ENCODE measurements at places on chromosomes 12 and 14.

- no peak for DNase-seq
Observed at GRCh38 chr12:9124383-9125031, 8.8 kb upstream of the A2M start.

- DNase-seq = no peak
Observed at GRCh38 chr14:60211153-60211552, 37.9 kb upstream of the PPM1A start.

DNA sequence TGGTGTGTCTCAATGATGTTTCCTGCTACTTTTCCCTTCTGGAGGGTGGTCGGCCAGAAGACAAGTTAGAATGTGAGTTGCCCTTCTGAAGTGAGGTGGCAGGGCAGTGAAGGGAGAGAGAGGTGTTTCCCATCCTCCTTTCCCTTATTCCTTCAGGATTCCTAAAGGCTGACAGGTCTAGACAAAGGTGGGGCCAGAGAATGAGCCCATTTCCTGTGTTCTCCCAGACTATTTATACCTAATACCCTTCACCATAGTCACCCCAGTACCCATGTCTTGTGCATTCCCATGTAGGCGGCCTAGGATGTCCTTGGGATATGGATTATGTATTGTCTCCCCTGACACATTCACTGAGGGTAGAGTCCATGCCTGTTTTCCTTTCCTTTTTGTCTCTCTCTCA, 7.0 kb downstream of the DGKA start:
- DNase-seq = no peak

DNA sequence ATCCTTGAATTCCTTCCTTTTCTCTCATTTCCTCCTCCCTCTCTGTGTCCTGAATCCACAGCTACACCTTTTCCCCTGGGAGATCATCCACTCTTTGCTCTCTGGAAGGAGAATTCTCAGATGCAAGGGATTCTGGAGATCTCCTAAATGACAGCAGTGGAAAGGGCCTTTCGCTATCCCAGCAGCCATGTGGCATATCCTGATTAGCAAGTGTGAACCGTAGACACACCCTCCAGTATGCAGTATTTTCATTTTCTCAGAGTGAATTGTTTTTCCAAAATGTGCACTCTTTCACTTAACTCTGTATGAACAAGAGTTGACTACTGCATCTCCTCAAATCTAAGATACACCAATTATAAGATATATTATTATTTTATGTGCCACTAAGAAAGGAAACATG, 6.0 kb downstream of the GARIN2 start:
- no peak for DNase-seq

DNA sequence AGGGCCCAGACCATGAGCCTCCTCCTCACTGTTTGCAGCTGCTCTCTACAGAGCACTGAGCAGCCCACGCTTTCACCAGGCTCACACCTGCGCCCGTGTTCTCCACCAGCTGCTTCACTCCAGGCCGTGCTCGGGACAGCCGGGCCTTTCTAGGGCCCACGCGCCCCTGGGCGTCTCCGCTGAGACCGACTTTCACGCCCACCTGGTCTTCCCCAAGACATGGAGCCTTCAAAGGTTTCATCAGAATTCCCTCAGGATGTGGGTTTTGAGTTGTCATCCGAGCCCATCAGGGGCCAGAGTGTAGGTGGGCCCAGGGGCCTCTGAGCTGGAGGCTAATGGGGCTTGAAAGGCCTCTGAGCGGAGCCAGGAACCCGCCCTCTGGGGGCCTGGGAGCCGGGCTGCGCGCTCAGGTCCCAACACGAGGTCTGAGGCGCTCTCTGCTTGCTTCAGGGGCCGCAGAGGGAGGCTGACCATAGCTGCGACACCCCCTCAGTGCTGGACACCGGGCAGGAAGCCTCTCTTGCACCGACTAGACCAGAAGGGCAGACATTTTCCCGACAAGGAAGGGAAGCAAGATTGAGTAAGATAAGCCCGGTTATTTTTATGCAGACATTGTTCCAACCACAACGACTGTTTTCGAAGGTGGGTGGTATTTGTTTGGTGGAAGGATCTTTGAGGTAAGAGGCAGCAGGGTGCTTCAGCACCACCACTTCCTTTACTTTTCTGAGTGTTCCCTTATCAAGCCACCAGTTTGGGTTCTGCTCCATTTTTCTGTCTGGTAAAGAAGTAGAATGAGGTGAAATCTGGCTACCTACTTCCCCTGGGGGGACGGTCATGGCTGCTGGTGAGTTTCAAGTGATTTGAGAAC, 125.0 kb upstream of the FUT8 start:
- no peak for DNase-seq

GRCh38 chr14:81033698-81034240, 78.3 kb downstream of the TSHR start:
- no peak for DNase-seq

Data from cortex of kidney (tissue), 1 donor.